Ovary (tissue), 10 donors: ENCODE measurements at places on chromosomes 12 and 14. TPM values are rescaled to one million over a fixed set of nuclear protein-coding genes. Genes with fewer than 3 reads are reported as not detected.

DNA sequence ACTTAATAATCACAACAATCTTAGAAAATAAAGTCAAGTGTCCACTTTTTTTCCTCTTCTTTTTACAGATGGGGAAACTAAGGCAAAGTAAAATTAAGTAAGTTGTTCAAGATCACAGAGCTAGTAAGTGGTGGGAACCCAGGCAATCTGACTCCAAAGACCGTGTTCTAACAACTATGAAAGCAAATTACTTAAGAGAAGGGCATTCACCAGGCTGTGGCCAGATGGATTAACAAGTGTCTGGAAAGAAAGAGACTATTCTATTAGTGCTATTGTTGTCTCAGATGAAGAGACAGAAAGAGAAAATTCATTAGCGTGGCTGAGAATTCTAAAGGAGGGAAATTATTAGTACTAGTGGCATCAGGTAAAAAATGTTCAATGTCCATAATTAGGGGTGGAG lies 48.5 kb downstream of the FGD6 start:
- H3K27ac ChIP-seq: no peak overlapping the region
- no peaks in the 10 kb centered on the region for H3K36me3 ChIP-seq
- no peaks in the 10 kb centered on the region for H3K27me3 ChIP-seq
- DNase-seq: no peak

DNA sequence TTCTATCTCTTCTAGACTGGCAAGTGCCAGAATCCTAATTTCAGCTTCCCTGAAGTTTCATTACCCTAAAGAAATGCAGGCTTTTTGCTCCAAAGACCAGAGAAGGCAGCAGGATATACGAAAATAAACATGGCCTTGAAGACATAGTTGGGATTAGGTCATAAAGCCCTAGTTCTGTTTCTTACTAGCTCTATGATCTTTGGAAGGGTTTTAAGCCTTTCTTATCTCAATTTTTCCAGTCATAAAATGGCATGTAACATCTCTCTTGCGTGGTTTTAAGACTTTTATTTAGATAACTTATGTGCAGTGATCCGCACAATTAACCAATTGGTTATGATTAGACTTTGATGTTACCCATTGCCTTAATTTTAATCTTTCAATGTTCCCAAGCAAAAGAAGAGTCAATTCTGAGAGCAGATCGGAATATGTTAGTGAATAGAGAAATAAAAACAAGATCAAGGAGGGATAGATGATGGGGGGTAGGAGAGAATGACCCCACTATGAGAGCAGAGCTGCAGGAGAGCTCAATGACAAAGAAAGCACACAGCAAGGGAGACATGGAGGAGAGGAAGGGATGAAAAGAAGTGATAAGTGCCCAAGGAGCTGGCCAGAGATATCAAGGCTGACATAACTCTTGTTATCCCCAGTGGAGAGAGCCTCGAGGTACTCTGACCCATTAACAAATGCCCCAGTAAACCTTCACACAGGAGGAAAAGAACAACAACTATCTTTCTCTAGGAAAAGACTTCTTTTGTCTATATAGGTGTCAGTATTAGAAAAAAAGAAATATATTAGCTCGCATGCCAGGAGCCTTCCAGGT lies 53.0 kb upstream of the ANP32D start:
- H3K4me1 ChIP-seq: peaks cover 9% of the 10 kb centered on the region
- no peak for DNase-seq
- no peak overlapping the region for H3K4me3 ChIP-seq
- no peaks in the 10 kb centered on the region for H3K27me3 ChIP-seq
- H3K27ac ChIP-seq: no peak overlapping the region
- no peaks in the 10 kb centered on the region for H3K36me3 ChIP-seq

DNA sequence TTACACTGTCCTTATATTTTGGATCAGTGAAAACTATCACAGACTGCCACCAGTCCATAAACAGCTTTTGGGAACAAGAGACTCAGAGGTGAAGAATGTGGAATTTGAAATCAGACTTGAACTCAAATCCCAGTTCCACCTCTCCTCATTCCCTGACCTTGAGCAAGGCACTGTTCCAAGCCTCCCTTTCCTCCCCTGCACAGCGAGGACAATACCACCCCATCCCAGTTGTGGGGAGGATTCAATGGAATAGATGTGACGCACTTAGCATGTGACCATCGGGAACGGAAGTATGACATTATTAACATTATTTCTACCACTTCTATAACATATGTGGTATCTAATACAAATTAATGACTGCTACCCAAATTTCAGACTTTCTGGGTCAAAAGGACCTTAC lies 63.5 kb downstream of the DPF3 start:
- no peak overlapping the region for H3K4me3 ChIP-seq
- peaks cover 18% of the 10 kb centered on the region for H3K4me1 ChIP-seq
- peak overlapping the region; percentile 80 for H3K27ac ChIP-seq
- no peaks in the 10 kb centered on the region for H3K27me3 ChIP-seq

DNA sequence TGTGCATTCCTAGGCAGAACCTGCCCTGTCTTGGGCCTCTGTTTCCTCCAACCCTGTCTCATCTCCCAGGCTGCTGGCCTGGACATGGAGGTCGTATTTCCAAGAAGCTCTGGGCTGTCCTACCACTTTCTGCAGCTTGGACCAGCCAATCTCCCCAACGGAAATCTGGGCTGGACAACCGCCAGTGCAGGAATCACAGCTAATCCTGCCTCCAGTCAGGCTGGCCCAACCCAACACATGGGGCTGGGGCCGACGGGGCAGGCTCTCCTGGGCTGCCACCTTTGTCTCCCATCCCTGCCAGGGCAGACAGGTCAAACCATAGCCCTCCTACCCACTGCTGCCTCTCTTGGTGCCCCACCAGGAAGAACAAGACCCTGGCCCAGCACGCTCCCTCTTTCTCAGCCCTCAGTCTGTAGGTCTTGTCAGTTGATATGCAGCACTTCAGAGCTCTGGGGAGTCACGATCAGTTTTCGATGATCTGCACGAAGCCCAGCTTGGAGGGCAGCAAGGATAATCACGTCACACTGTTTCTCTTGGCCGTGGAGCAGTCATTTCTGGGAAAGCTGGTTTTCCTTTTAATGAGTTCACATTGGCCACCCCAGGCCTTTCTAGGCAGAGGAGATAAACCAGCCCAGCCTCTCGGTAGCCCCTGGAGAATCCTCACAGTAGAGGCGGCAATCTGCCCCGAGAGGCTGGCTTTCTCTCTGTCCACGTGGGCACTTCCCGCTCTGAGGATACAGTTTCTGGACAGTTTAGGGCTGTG lies 195.2 kb upstream of the PRMT8 start:
- no peak for DNase-seq
- H3K4me1 ChIP-seq: peaks cover 5% of the 10 kb centered on the region
- H3K27ac ChIP-seq: no peak overlapping the region
- H3K4me3 ChIP-seq: no peak overlapping the region
- H3K27me3 ChIP-seq: no peaks in the 10 kb centered on the region
- no peaks in the 10 kb centered on the region for H3K36me3 ChIP-seq

GRCh38 chr14:96380735-96381134 lies 11.2 kb upstream of the AK7 start:
- no peaks in the 10 kb centered on the region for H3K36me3 ChIP-seq
- H3K4me3 ChIP-seq: no peak overlapping the region
- H3K27ac ChIP-seq: no peak overlapping the region
- no peaks in the 10 kb centered on the region for H3K27me3 ChIP-seq
- H3K4me1 ChIP-seq: no peaks in the 10 kb centered on the region

- no peak overlapping the region for H3K4me3 ChIP-seq
- no peak overlapping the region for H3K27ac ChIP-seq
- no peaks in the 10 kb centered on the region for H3K27me3 ChIP-seq
- no peaks in the 10 kb centered on the region for H3K36me3 ChIP-seq
Observed at GRCh38 chr12:16587514-16587913, 18.4 kb downstream of the LMO3 start.

- H3K4me1 ChIP-seq: no peaks in the 10 kb centered on the region
- H3K27me3 ChIP-seq: no peaks in the 10 kb centered on the region
- H3K36me3 ChIP-seq: no peaks in the 10 kb centered on the region
- H3K27ac ChIP-seq: no peak overlapping the region
Observed at GRCh38 chr14:47257013-47257412, 418.4 kb downstream of the MDGA2 start.

GRCh38 chr12:57825451-57825850 lies 6.9 kb upstream of the AVIL start:
- peaks cover 5% of the 10 kb centered on the region for H3K4me1 ChIP-seq
- H3K27ac ChIP-seq: no peak overlapping the region
- H3K36me3 ChIP-seq: no peaks in the 10 kb centered on the region
- DNase-seq: no peak
- H3K27me3 ChIP-seq: no peaks in the 10 kb centered on the region

DNA sequence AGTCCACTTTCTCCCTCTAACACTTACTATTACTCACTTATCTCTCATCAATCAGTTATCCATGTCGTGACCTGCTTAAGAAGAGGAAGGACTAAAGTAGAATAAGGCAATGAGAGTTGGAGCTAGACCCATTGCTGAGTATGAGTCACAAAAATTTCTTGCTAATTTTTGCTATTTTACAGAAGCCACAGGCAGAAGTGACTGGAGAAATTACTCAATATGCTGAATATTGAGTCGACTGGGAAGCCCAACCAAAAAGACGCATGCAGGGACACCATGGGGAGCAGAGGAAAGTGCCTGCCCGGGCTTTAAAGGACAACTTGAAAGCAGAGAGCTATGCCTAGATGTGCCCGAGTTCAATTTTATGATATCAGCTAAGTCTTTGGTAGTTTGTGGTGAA lies 115.4 kb upstream of the FOXG1 start:
- no peak for DNase-seq
- no peaks in the 10 kb centered on the region for H3K4me1 ChIP-seq
- no peak overlapping the region for H3K27ac ChIP-seq
- H3K27me3 ChIP-seq: no peaks in the 10 kb centered on the region
- H3K4me3 ChIP-seq: no peak overlapping the region

- no peak overlapping the region for H3K27ac ChIP-seq
- no peak for DNase-seq
- H3K4me3 ChIP-seq: no peak overlapping the region
- no peaks in the 10 kb centered on the region for H3K4me1 ChIP-seq
Observed at GRCh38 chr12:83145325-83145840, 458.7 kb downstream of the TMTC2 start.

Gene SPX
- 0.17 TPM for polyA plus RNA-seq

Gene GLS2
- 0.87 TPM for polyA plus RNA-seq

Gene PRR4
- polyA plus RNA-seq: 5.0 TPM

Gene MMAB
- 33.2 TPM for polyA plus RNA-seq
